Hematopoietic multipotent progenitor cell (in vitro differentiated cells): ENCODE measurements at places on chromosomes 12 and 14.

DNA sequence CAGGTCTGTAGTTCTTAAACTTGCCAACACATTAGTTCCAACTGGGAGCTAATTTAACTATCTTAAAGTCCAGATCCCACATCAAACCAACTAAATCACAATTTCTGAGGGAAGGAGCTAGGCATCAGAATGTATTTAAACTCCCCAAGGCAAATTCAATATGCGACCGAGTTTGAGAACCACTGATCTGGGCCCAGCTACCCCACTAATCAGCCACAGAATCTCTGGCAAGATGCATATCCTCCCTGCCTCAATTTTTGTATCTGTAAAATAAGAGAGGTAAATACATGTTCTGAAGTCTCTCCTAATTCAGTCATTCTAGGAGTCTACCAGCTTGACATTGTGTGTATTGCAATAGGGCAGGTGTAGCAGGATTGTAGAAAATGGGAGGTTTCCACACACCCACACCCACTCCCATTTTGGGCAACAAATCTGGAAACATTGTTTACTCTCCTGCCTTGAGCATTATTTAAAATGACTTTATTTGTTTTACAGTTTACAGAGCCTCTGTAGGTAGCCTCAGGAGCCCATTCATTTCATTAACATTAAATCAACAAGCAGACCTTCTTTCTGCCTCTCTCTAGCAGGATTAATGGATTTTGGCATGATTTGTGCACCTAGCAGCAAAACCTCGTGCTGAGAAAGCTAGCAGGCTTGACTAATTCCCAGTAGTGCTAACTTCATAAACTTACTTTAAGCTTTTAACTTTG lies 15.6 kb downstream of the LGR5 start:
- no peak for DNase-seq

DNA sequence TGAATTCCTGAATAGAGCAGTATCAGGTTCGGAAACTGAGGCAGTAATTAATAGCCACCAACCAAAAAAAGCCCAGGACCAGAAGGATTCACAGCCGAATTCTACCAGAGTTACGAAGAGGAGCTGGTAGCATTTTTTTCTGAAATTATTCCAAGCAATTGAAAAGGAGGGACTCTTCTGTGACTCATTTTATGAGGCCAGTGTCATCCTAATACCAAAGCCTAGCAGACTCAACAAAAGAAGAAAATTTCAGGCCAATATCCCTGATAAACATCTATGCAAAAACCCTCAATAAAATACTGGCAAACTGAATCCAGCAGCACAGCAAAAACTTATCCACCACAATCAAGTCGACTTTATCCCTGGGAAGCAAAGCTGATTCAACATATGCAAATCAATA lies 202.3 kb upstream of the SLC16A7 start:
- DNase-seq, result no peak

- DNase-seq, result no peak
Observed at GRCh38 chr12:65895759-65896656, 71.7 kb downstream of the HMGA2 start.

GRCh38 chr12:1760566-1761382 lies 59.6 kb upstream of the LRTM2 start:
- no peak for DNase-seq

DNA sequence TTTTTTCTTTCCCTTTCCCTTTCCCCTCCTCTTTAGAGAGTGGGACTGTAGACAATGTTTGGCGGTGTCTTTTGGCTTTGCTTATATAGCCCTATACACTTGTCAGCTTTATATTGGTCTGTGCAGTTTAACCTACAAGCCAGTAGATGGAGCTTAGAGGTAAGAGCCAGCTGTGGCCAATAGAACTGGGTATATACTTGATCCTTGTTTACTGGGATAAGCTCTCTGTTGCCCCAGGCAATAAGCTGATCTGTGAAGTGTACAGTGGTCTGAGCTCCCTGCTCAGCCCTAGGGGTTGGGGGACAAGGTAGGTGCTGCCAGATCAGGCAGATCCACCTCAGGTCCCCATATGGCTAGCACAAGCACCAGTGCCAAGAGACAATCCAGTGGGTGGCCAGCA lies 434.1 kb downstream of the NOVA1 start:
- DNase-seq, result no peak

GRCh38 chr12:83664650-83665049 lies 977.9 kb downstream of the TMTC2 start:
- DNase-seq, result no peak

DNA sequence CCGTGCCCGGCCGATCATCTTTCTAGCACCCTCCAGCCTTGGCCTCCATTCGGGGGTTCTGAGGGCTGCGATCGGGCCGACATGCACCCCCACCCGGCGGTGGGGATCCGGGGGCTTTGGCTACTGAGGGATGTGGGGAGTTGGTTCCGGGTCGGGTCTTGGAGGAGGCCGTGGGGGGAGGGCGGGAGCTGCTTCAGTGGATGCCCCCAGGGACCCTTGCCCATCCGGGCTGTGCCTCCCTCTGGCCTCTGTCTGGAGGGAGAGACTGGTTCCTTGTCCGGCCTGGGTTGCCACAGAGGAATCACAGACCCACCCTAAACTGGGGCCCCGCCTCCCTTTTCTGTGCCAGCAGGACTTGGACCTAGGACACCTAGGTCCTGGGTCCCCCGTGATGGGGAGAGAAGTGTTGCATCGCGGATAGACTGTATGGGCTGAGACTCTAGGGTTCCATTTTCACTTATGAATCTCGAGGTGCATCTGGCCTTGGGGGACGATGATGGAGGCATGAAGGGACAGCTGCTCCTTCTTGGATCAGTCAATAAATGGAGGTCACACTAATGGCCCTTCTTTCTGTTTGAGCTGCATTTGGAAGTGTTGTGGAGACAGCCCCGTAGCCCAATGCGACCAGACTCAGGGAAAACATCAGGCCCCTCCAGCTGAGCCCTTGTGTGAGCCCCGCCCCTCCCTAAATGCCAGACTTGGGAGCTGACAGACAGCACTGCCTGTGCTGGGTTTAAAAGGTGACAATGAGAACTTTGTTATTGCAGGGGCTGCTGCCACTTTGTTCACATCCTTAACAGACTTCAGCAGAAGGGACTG lies 577 bp downstream of the DTX3 start:
- peak; percentile 19 for DNase-seq

DNA sequence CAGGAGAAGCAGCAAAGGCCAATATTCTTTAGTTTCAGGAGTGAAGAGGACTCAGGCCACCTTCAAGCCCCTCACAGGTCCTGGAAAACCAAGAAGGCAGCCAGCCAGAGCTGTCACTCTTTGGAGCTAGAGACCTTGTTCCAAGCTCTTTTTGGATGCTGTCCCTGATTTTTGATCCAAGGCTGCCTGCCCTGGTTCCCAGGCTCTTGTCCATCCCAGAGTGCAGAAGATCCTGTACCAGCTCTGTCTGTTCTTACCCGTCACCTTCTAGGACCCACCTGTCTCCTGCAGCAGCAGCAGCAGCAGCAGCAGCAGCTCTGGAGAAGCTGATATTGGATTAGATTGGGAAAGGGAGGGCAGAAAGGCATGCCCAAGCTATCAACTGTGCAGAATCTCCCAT lies 157.1 kb upstream of the NEDD1 start:
- no peak for DNase-seq
